ENCODE measurements at places on chromosomes 16 and 17.

GRCh38 chr17:49497148-49498028 is 2.3 kb downstream of the NGFR start:
- peak overlapping the region; percentile 88 for H3K4me3 ChIP-seq
- H3K27ac ChIP-seq = no peak overlapping the region
- H3K27me3 ChIP-seq = peaks cover 68% of the 10 kb centered on the region
- DNase-seq = peak; percentile 94
- H3K36me3 ChIP-seq = no peaks in the 10 kb centered on the region
- peaks cover 26% of the 10 kb centered on the region for H3K4me1 ChIP-seq

DNA sequence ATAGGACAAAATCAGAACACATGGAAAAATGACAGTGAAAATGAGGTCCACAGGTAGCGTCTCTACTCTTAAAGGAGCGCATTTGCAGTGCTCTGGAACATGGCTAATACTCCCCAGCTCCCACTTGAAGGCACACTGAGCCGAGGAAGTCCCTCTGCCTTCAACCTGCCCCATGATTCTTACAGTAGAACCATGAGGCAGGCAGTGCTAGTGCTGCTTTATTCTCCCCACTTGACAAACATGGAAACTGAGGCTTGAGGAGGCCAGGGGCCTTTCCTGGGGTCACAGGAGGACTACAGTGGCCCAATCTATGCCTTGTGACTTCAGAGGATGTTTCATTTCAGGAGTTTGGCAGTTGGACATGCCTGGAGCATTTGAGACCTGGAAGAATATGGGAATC is 244.1 kb upstream of the MAF start:
- no peaks in the 10 kb centered on the region for H3K27me3 ChIP-seq
- no peak for DNase-seq
- H3K36me3 ChIP-seq = no peaks in the 10 kb centered on the region
- H3K4me1 ChIP-seq = no peaks in the 10 kb centered on the region
- no peak overlapping the region for H3K27ac ChIP-seq

DNA sequence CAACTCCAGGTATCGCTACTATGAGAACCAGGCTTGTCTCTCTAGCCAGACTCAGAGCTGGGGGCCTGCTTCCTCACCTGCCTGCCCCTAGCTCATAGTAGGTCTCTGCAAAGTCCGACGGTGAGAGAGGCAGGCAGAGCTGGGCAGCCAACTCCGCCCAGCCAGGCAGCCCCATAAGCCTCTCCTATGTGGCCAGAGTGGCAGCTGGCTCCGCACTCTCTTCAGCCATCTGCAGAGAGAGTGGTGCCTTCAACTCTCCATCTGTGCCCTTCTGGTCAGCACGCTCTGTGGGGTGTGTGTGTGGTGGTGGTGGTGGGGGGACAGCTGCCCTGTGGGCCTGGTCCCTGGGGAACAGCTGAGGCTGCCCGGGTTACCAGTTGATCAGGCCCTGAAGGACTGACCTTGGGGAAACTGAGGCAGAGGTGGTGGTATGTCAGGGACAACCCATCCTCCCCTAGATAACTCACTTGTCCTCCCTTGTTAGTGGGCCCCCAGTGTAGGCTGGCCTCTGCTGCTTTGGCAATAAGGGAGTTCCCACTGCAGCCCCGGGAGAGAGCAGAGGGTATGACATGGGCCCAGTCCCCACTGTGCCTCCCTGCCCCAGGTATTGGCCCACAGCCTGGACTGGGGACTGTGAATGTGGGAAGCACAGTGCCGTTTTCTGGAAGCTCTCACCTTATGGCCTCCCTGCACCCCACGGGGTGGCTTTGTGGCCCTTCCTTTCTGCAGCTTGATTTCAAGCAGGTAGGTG is 1.8 kb upstream of the ADGRG1 start:
- H3K27ac ChIP-seq = no peak overlapping the region
- H3K4me1 ChIP-seq = peaks cover 18% of the 10 kb centered on the region
- no peaks in the 10 kb centered on the region for H3K36me3 ChIP-seq

GRCh38 chr16:1845985-1846384 is 19.0 kb downstream of the FAHD1 start:
- DNase-seq = no peak
- no peak overlapping the region for H3K4me3 ChIP-seq
- no peaks in the 10 kb centered on the region for H3K4me1 ChIP-seq
- H3K27ac ChIP-seq = no peak overlapping the region

DNA sequence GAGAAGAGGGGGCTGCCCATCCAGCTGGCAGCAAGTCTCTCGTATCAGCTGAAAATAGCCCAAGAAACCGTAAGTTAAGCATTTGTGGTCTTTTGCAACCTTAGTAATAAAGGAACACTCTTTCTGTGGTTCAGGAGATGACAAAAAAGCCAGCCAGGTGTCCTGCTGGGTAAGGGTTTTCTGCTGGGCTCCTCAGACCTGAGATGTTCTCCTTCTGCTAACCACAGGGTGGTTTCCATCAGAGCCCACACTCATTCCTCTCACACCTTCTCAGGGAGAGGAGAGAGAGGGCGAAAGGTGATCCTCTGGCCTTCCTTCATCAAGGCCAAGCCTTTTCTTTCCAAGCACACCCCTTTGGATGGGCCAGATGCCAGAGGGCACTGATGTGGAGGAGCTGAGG is 70.7 kb downstream of the TEX14 start:
- no peaks in the 10 kb centered on the region for H3K36me3 ChIP-seq
- no peaks in the 10 kb centered on the region for H3K27me3 ChIP-seq
- no peak for DNase-seq

- no peaks in the 10 kb centered on the region for H3K27me3 ChIP-seq
- H3K36me3 ChIP-seq = no peaks in the 10 kb centered on the region
- no peak overlapping the region for H3K27ac ChIP-seq
- peaks cover 30% of the 10 kb centered on the region for H3K4me1 ChIP-seq
- no peak for DNase-seq
- H3K4me3 ChIP-seq = no peak overlapping the region
Observed at GRCh38 chr17:40352779-40353394, 11.7 kb downstream of the GJD3 start.

DNA sequence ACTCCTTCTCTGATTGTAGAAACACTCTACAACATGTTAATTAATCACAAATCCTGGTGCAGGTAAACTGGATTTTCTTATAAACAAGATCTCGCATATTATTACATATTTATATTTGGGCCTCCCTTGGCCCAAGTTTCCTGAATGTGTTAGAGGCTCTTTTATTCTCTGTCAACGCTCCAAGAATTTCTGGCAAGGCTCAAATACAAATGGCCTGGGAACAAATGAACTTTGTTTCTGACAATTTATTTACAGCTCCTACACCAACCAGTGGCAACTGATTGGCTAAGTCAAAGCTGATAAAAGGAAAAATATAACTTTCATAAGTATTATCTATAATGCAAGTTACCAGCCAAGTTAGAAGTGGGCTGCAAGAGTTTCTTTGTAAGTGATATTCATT is 64.9 kb upstream of the CORO6 start:
- no peaks in the 10 kb centered on the region for H3K36me3 ChIP-seq
- H3K27me3 ChIP-seq = no peaks in the 10 kb centered on the region
- no peak overlapping the region for H3K4me3 ChIP-seq
- DNase-seq = no peak

DNA sequence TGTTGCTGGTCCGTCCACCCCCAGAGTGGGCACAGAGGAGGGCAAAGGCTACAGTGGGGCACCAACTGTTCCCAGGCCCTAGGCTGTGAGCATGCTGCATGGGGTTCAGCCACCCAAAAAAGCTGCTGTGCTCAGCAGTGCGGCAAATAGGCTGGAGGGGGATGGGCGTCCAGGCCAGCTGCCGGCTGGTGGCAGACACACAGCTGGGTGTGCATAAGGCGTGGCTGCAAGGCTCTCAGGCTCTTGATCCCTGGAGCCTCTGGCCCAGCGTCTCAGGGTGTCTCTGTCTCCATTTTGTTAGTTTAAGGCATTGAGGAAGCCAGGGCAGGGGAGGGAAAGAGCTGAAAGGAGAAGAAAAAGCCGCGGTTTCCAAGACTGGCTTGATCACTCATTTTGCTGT is 8.8 kb downstream of the RPL19 start:
- H3K4me3 ChIP-seq = no peak overlapping the region
- no peaks in the 10 kb centered on the region for H3K36me3 ChIP-seq
- peaks cover 26% of the 10 kb centered on the region for H3K27me3 ChIP-seq
- no peak overlapping the region for H3K27ac ChIP-seq
- peaks cover 28% of the 10 kb centered on the region for H3K4me1 ChIP-seq
- DNase-seq = peak; percentile 67

DNA sequence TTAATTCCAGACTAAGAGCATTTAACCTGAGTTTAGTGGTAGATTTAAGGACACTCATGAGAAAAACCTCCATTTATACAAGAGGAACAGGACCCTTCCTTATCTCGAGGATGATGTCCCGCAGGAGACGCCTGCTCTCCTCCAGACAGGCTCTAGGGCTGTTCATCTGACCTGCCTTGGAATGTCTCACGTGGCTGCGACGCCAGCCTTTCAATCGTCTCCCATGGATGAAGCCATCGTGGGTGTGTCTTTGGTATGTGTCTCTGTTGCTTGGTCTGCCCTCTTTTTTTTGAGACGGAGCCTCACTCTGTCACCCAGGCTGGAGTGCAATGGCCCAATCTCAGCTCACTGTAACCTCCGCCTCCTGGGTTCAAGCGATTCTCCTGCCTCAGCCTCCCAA is 16.5 kb downstream of the CHMP6 start:
- peaks cover 49% of the 10 kb centered on the region for H3K27me3 ChIP-seq
- no peak overlapping the region for H3K27ac ChIP-seq
- H3K36me3 ChIP-seq = no peaks in the 10 kb centered on the region
- no peak for DNase-seq

- no peak for DNase-seq
- no peak overlapping the region for H3K4me3 ChIP-seq
- no peaks in the 10 kb centered on the region for H3K27me3 ChIP-seq
- peaks cover 3% of the 10 kb centered on the region for H3K4me1 ChIP-seq
Observed at GRCh38 chr17:52134641-52135040, 23.9 kb downstream of the CA10 start.

DNA sequence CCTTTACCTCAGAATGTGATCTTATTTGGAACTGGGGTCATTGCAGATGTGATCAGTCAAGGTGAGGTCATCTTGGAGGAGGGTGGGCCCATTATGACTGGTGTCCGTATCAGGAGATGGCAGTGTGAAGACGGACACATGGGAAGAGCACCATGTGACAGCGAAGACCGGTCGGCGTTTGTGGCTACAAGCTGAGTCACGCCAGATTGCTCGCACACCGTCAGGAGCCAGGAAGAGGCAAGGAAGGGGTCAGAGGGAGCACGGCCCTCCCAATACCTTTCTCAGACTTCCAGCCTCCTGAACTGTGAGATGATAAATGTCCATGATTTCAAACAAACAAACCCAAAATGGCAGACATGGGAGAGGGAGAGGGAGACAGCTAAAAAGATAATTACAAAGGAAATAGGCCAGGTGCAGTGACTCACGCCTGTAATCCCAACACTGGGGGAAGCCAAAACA is 13.2 kb downstream of the STARD3 start:
- no peak for DNase-seq
- no peak overlapping the region for H3K4me3 ChIP-seq
- peaks cover 31% of the 10 kb centered on the region for H3K4me1 ChIP-seq

DNA sequence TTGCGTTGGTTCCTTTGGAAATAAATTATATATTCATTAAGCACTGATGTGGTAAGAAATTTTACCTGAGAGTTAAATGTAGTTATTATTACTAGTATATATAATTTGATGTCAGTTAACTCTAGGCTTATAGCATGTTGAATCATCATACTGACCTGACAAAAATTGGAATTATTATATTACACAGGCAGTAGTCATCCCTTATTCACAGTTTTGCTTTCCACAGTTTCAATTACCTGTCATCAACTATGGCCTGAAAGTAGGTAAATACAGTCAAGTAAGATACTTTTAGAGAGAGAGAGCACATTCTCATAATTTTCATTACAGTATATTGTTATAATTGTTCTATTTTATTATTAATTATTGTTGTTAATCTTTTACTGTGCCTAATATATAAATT is 1074.7 kb downstream of the CDH11 start:
- H3K4me1 ChIP-seq = no peaks in the 10 kb centered on the region
- no peaks in the 10 kb centered on the region for H3K27me3 ChIP-seq
- H3K4me3 ChIP-seq = no peak overlapping the region
- no peak overlapping the region for H3K27ac ChIP-seq

GRCh38 chr17:66830451-66830850 is 4.5 kb upstream of the CACNG5 start:
- no peak overlapping the region for H3K27ac ChIP-seq
- H3K36me3 ChIP-seq = no peaks in the 10 kb centered on the region
- H3K4me3 ChIP-seq = no peak overlapping the region
- peaks cover 32% of the 10 kb centered on the region for H3K27me3 ChIP-seq
- peaks cover 14% of the 10 kb centered on the region for H3K4me1 ChIP-seq
- DNase-seq = peak; percentile 45

- no peak for DNase-seq
- H3K36me3 ChIP-seq = no peaks in the 10 kb centered on the region
- no peaks in the 10 kb centered on the region for H3K4me1 ChIP-seq
- no peak overlapping the region for H3K4me3 ChIP-seq
- no peaks in the 10 kb centered on the region for H3K27me3 ChIP-seq
Observed at GRCh38 chr16:19997734-19998133, 76.0 kb downstream of the GPR139 start.

DNA sequence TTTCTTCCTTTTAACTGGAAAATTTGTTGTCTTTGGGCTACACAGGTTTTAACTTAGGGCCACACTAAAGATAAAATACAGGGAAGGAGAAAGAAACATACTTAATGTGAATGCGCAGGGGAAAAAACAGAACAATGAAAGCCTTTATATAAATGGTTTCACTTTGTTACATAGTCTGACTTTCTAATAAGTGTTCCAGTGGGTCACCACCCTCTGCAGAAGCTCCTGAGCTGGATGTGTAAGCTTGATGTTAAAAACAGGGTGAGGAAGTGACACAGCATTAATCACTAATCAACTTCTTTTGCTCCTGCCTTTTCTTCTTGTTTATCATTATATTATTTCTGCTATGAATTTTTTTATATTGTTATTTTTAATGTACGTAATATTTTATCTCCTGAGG is 445.6 kb upstream of the CA10 start:
- no peaks in the 10 kb centered on the region for H3K27me3 ChIP-seq
- H3K4me3 ChIP-seq = no peak overlapping the region

DNA sequence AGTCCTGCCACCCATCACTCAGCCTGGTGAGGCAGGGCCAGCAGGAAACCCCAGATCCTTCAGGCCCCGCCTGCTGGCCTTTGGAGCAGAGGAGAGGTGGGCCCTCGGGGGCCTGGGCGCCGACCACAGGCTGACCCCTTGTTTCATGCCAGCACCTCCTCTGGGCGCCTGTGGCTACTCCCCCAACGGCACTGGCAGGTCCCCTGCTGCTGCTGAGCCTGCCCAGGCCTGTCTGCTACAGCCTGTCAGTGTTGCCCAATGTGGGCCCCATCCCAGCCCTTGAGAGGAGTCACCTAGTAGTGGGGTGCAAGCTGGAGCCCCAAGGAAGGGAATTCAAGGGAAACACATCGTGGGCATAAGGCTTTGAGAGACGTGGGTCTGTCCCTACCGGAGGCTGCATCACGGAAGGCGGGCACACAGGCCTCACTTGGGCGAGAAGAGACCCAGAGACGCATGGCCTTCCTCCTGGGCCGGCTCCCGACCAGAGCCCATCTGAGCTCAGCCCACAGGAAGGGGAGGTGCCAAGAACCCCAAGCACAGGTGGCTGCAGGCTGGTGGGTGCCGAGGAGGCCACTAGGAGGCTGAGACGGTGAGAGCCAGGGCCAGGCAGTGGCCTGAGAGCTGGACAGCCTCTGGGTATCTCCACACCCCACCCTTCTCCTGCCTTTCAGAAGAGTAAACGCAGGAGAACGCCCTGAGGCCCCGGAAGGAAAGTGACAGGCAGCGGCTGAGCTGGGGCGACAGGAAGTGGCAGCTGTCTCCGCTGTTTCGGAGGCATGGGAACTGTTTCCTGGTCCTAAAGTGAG is 8.0 kb upstream of the FASN start:
- H3K4me3 ChIP-seq = no peak overlapping the region
- no peaks in the 10 kb centered on the region for H3K36me3 ChIP-seq
- H3K4me1 ChIP-seq = peaks cover 49% of the 10 kb centered on the region
- H3K27ac ChIP-seq = no peak overlapping the region

- H3K4me1 ChIP-seq = no peaks in the 10 kb centered on the region
- no peaks in the 10 kb centered on the region for H3K36me3 ChIP-seq
- no peaks in the 10 kb centered on the region for H3K27me3 ChIP-seq
Observed at GRCh38 chr17:27259356-27259755, 34.6 kb upstream of the WSB1 start.

Measured in neural progenitor cell (in vitro differentiated cells).